NCI-H1092 (cell line): ENCODE measurements at places on chromosomes 7 and 10.

GRCh38 chr10:79050896-79051555, 17.7 kb upstream of the ZMIZ1 start:
- DNase-seq, result no peak

DNA sequence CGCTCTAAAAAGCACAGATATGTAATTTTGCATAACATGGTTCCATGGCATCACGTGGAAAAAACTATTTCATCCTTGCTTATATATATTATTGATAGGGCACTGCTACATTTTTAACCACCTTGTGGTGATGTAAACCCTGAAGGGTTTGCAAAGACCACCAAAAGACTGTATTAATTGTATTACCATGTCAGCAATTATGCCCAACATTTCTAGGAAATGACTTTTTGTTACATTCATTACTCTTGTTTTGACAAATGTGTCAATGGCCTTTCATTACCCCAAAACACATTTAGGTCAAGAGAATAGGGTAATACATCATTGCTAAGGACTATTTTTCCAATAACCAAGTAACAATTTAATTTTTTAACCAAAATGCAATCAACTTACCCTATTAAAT, 142.2 kb downstream of the NRCAM start:
- no peak for DNase-seq

DNA sequence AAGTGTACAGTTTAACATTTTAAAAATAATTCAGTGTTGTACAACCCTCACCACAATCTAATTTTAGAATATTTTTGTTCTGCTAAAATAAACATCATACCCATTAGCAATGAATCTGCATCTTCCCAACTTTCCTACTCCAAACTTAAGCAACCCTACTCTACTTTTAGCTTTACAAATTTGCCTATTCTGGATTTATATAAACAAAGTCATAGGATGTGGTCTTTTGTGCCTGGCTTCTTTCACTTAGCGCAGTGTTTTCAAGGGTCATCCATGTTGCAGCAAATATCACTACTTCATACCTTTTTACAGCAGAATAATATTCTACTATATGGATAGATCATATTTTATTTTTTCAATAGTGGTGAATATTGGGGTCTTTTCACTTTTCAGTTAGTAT, 18.9 kb downstream of the CALML3 start:
- no peak for DNase-seq

GRCh38 chr7:154789404-154789803, 213.5 kb downstream of the PAXIP1 start:
- DNase-seq, result no peak

DNA sequence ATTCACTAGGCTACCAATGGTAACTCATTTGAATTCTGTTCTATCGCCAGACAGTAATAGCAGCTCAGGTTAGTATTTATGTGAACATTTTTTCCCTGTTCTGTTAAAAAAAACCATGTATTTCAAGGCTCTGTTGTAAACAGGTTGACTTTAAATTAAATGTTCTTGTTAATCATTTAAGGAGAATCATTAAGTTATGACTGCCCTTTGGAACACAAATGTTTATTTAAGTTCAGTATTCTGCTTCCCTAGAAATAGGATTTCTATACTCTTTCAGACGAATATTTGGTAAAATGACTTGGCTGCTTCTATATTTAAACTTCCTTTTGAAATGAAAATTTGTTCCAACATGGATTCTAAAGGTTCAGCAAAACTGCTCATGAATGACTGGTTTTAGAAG, 13.1 kb upstream of the CROT start:
- DNase-seq, result no peak

- peak; percentile 82 for DNase-seq
Observed at GRCh38 chr7:26705567-26705966, 158.8 kb downstream of the SKAP2 start.

- DNase-seq, result no peak
Observed at GRCh38 chr7:135188298-135188984, 17.9 kb upstream of the CYREN start.

GRCh38 chr7:134298902-134299683, 17.6 kb downstream of the SLC35B4 start:
- DNase-seq, result peak; percentile 78

- peak; percentile 36 for DNase-seq
Observed at GRCh38 chr7:2195400-2196246, 37.1 kb downstream of the MAD1L1 start.

DNA sequence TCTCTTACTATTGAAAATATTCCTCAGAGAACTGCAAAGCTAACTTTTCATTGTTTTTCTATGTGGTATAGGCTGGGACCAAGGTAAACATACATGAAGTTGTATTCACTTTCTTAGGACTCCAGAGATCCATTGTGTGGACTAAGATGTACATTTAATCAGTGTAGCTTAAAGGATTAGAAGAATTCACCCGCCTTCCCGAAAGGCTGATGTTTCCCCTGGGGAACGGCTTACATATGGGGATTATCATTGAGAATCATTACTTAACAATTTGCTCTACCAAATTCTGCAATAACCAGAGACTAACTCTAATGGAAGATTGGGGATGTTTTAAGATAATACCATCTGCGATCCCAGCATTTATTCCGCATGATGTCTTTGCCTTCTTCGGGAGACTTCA, 257.1 kb upstream of the KIAA1217 start:
- no peak for DNase-seq
